ENCODE measurements at places on chromosomes 7 and 10.

DNA sequence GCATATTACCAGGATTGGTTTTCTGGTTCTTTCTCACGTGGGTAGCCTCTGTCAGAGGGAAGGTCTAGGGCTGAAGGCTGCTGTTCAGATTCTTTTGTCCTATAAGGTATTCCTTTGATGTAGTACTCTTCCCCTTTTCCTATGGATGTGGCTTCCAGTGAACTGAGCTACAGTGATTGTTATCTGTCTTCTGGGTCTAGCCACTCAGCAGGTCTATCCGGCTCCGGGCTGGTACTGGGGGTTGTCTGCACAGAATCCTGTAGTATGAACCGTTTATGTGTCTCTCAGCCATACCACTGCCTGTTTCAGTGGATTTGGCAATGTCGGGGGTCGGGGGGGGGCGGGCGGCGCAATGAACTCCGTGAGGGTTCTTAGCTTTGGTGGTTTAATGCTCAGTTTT is 84.5 kb upstream of the C10orf90 start:
- no peak for DNase-seq

DNA sequence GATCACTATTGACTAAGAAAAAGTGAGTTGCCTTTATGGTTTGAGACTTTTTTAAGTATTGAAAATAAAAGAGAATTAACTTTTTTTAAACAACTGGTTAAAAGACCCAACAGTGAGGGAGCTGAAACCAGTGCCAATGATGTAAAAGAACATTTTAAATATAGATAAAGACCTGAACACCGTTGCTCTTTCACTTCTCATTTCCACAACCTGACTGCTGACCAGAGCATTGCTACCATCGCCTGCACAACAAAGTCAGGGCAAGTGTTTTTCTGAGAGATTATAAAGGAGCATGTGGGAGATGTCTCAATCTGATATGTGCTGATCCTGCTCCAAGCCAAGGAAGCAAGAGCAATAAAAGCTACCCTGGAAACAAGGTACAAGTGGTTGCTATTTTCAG is 34.7 kb downstream of the IMMP2L start:
- no peak for DNase-seq

- DNase-seq: no peak
Observed at GRCh38 chr10:108090476-108091215, 926.1 kb upstream of the SORCS1 start.

- DNase-seq: no peak
Observed at GRCh38 chr7:66205741-66206090, 582 bp downstream of the TPST1 start.

DNA sequence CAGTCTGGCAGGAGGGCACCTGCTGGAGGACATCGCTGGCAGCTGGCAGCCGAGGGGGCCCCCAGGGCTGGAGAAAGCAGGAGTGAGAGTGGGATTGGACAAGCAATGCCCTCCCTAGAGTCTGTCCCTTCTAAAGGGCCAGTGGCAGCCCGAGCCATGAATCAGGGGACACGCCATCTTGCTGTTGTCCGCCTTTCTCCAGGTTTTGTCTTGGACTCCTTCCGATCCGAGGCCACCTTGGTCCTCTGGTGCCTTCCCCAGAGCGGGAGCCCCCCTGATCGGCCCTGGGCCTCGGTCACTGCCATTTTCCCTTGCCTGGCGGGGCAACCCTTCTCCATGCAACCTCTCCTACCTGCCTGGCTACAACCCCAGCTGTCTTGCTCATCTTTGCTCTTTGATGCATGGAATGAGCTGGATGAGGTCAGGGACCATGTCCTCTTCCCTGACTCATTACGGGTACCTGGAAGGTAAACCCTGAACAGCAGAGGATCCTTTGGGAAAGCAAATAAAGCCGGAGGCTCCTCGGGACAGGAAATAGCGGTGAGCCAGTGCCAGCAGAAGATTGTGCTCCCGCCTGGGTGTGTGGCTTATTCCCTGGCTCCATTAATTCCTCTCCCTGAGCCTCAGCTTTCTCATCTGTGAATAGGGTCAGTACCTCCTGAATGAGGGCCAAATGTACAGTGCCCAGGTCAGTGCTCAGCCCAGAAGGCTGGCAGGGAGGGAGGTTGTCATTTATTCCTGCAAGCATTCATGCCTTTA is 112.0 kb downstream of the GRK5 start:
- DNase-seq: no peak

DNA sequence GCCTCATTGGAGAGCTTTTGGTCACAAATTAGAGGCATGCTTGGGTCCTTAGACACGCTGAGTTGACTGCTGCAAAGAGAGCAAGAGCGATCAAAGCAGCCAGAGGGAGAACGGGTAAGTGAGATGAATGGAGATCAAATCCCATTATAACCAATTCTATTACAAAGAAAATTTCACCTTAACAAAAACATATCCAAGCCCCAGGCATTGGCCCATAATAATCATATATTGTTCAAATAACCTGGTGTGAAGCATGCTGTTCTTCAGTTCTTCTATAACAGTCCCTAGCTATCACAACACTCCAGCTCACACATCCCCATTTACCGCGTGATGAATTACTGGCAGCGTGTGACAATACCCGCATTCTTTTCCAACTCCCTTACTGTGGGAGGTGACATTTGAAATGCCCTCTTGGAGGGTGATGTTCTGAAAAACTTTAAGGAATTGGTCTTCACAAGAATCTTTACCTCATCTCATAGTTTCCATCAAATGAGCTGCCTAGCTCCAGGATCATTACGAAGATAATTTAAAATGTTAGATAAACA is 156.1 kb upstream of the PLXNA4 start:
- DNase-seq: no peak

GRCh38 chr7:136857573-136857972 is 10.9 kb upstream of the CHRM2 start:
- DNase-seq: no peak

GRCh38 chr7:75813781-75814236 is at the start of gene CCL24:
Gene CCL24, minus strand, starts transcription at chr7:75813806. Its CDS starts 91 bp downstream, at chr7:75813715.
- no peak for DNase-seq

DNA sequence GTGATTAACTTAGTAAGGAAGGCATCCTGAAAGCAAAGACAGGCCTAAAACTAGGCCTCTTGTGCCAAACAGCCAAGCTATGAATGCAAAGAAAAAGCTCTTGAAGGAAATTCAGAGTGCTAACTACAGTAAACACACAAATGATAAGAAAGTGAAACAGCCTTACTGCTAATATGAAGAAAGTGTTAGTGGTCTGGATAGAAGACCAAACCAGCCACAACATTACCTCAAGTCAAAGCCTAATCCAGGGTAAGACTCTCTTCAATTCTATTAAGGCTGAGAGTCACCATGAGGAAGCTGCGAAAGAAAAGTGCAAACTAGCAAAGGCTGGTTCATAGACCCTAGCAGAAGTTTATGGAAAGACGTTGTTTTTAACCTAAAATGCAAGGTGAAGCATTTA is 66.0 kb downstream of the IPMK start:
- no peak for DNase-seq

DNA sequence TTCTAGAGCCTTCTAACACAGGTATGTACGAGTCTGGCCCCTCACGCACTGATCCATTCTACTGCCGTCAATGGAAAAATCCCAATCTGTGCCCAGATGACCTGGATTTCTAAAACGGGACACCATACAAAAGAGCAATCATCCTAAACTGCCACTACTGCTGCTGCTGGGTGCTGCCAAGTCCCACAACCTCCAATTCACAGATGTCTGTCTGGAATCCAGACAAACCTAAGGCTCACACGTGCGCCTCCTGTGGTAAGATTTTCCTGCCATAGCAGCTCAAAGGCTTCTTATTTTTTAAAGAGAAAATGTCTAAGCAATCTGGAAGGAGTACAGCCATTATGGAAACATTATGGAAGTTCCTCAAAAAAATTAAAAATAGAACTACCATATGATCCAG is 40.9 kb downstream of the JCAD start:
- DNase-seq: no peak

DNA sequence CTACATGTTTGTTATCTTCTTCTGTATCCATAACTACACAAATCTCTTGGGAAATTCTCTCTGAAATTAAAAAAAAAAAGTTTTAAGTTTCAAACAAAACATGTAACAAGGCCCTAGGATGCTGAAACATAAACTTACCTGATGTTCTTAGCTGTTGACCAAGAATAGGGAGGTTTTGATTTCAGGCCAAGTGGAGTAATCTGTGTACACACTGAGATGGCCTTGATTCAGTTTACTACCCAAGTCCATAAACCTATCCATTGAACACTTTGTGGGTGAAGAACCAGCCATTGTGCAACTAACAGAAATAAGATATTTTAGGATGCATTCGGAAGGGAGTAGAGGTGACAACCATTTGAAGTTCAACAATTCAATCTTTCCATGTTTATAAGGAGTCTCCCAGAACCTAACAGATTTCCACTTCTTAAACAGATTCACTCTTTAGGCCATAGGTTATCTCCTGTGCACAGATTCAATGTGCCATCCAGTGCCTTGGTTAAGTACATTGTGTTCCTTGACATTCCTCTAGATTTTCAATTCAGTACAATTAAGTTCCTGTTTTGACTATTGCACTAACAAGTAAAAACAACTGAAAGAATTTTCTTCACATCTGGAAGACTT is 143.1 kb downstream of the CRPPA start:
- no peak for DNase-seq

- no peak for DNase-seq
Observed at GRCh38 chr7:138853448-138853847, 55.5 kb upstream of the ATP6V0A4 start.

DNA sequence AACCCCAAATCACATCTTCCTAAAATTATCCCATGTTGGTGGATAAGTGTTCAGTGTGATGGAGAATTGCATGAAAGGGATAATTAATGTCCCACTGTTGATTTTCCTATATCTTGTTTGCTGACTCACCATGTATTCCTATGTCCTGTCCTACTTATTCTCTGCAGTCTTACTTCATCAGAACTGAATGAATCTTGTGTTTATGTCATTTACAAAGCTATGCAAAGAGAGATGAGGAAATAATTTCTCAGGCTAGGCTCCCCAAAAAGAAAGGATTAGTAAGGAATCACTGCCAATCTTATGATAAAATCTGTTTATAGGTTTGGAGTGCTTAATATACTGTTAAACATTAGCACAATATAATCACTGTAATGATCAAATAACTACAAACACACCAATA is 360.8 kb downstream of the CRPPA start:
- no peak for DNase-seq

DNA sequence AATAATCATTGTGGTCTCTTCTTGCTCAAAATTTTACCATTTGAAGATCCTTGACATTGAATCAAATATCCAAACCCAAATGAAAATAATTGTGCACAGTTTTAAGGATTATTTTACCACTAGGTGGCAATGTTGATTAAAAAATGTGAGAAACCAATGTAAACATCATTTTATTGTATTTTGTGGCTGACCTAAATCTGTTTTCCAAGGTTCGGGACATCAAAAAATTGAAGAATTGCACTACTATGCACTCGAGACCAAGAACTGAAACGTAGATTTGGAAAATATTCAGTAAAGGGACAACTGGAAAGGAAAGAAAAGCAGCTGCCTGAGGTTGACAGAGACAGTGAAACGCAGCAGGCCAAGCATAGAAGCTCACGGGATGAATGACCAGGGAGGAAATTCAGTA is 259.3 kb downstream of the SNX13 start:
- no peak for DNase-seq

DNA sequence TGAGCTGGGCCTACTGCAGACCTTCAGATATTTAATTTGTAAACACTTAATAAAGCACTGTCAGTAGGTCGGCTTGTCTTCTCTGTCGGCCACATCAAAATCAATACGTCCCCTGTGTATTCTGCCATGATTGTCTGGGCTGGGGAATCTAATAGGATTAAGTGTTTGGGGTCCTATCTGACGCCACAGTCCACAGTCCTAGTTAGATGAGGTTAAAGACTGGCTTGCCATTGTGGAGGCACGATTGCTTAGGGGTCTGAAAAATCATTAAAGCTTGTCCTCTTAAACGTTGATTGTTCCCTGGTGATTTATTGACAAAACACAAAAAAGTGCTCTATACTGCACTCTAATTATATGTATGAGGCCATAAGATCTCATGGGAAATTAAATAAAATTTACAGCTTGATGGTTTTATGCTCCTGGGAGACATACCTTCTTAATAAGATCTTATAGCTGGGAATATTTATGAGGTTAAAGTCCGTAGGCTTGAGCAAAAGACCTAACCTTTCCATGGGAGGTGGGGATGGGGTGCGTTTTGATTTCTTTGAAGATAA is 650.3 kb upstream of the GALNT17 start:
- no peak for DNase-seq

GRCh38 chr10:87976101-87976743 is 112.8 kb downstream of the PTEN start:
- no peak for DNase-seq

- DNase-seq: no peak
Observed at GRCh38 chr7:133753513-133753912, 373.6 kb upstream of the LRGUK start.

- DNase-seq: no peak
Observed at GRCh38 chr10:31926160-31926559, 2.5 kb downstream of the ARHGAP12 start.

GRCh38 chr7:51111241-51111940 is 205.2 kb downstream of the COBL start:
- no peak for DNase-seq

DNA sequence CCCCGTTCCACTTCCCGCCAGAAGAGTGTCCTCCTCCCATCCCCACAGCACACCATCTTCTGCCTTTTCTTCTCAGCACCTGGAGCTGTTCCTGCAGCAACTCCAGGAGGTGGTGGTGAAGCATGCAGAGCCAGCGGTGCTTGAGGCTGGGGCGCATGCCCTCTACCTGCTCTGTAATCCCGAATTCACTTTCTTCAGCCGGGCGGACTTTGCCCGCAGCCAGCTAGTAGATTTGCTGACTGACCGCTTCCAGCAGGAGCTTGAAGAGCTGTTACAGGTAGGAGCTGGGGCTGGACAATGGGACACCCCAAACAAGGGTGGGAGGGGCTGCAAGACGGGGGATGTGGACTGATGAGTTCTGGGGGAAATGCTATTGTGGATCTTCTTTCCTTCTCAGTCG is 19.1 kb upstream of the PVRIG start:
- DNase-seq: no peak

DNA sequence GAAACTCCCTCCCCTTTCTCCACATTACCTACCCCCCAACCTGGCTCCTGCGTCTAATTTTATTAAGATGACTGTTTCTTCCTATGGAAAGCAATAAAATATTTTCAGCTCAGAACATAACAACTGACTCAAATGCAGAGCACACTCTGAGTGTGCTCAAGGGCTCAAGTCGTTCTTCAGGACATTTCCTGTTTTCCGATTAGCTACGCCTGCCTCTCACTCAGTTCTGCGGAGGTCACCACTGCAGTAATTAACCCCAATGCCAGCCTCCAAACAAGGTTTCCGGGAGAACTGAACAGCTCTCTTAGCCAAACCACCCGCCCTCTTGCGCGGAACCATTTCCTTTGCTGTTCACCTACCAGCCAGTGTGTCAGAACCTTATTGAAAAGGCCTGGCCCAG is 19.3 kb downstream of the MYOF start:
- no peak for DNase-seq

DNA sequence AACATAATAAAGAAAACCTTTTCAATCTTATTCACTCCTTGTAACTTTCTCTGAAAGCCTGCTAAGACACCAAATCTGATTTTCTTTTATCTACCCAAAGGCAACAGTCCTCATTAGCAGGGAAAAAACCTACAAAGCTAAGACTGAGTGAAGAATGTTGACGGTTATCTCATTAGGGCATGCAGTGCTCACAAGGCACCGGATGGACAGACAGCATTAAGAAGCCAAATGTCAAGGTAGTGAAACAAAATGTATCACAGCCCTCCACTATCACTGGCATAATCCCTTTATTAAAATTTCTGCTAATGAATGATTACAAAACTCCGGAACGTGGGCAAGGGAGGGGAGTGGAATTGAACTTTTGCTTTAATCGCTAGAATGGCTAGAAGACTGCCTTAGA is 442.8 kb downstream of the NEBL start:
- DNase-seq: no peak
